CD4-positive, alpha-beta T cell treated with Interleukin-12 subunit alpha and Interleukin-12 subunit beta, for 1 hour (primary cell): ENCODE measurements at places on chromosomes 5 and 9.

DNA sequence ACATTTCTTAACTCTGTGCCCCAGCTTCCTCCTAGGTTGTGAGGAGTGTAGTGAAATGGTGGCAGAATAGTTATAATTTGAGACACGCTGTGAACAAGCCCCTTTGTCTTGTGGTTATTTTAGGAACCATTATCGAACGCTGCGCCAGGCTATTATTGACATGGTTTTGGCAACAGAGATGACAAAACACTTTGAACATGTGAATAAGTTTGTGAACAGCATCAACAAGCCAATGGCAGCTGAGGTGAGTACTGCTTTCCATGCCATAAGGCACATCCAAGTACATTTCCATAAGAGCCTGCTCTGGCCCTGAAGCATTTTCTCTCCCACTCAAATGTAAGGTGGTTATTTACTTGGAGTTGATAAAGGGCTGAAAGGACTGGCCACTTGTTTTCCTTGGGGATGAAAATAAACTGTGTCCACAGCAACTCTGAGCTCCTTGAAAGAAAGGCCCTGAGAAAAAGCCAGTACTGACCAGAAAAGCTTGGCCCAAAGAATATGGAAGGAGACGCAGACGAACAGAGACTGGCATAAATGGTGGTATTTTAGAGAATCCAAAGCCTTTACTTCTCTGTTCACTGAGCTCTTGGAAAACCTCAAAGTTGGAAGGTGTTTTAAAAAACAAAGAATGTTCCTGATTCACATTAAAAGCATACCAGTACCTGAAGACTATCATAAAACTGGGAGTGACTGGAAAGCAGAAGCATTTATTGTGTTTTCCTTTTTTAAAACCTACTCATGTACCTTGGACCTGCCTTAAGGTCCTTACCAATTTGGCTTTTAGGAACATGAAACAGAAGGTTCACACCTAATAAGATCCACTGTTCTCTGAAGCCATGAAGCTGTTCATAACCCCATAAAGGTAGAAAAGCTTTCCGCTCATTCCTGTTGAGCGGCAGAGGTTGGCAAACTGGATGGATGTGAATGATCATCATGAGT, 72.2 kb downstream of the WDR41 start:
- DNase-seq = no peak

GRCh38 chr9:23850242-23850689, 24.2 kb upstream of the ELAVL2 start:
- DNase-seq = no peak

GRCh38 chr5:28914297-28914696, 1875.9 kb upstream of the CDH9 start:
- DNase-seq = no peak

- no peak for DNase-seq
Measured at GRCh38 chr5:14715481-14715880, 51.0 kb downstream of the OTULIN start.

- no peak for DNase-seq
Measured at GRCh38 chr5:158876263-158876942, 223.3 kb downstream of the EBF1 start.

DNA sequence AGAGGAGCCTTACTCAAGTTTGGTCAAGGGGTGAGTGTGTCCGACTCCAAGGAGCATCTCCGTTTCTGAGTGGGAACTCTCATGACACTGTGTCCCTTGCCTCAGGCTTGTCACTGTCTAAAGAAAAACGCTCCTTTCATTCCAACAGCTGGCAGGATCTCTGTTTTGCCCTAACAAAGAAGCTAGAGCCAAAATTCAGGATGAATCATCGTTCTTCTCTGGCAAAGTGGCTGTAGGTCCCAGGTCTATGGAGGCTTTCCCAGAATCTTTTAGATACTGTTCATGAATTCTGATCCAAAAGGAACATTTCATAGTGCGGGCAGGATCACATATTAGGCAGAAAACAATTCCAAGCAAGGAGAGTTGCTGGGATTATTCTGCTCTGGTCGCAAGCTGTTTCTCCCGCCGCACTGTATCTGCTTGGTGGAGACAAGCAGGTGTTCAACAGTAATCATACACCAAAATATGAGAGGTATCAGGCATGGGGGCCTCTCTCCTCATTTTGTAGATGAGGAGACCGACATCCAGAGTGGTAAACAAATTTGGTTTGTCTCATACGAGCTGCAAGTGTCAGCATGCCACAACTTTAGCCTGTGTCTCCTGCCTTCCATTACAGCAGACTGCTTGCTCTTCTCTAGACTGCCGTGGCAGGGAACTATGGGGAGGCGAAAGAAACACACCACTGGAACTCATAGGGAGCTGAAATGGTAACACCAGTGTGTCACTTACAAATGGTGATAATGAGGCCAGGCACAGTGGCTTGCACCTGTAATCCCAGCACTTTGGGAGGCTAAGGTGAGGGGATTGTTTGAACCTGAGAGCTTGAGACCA, 72.6 kb downstream of the ENTREP1 start:
- DNase-seq = no peak

- DNase-seq = no peak
Measured at GRCh38 chr5:33321026-33321425, 119.7 kb upstream of the TARS1 start.

DNA sequence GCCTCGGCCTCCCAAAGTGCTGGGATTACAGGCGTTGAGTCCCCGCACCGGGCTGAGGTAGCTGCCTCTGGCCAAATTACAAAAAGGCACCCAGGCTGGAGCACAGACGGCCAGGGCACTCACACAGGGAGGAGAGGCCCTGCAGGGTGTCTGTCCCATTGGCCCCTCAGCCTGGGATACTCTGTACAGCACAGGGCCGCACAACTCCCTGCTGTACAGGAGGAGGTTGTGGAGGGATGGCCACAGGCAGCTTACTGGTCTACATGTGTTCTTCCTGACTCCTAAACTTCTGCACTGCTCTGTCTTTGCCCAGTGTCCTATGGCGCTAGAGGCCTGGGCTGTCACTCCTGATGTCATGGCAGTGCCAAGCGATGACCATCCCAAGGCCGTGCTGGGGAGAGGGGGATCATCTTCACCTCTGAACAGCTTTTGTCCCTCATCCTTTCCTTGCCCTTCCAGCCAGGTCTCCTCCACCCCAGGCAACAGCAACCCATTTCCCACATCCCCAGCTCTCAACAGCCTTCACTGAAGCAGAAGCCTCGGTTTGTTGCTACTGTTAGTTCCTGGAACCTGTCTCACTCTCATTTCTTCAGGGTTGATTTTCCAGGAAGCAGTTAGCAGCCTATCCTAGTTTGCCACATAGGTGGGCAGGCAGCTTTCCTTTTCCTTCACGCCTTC, 1.8 kb upstream of the CNOT6 start:
- DNase-seq = no peak

DNA sequence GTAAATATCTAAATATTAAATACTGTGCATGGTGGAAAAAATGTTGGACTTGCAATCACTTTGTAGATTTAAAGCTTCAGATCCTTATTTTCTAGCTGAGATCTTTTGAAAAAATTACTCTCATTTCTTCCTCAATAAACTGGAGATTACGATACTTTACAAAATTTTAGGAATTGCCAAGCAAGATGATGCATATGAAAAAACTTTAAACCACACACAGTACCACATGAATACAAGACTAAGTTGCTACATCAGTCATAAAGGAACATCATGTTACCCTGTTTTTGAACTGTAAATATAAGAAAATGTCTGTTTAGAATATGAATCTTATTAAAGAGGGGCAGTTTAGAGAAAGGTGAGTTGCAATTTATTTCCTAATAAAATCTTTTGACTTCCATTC, 703.6 kb upstream of the NUDT12 start:
- DNase-seq = no peak

GRCh38 chr5:15904899-15905830, 274.4 kb downstream of the MARCHF11 start:
- DNase-seq = no peak
